ENCODE measurements at places on chromosomes 3 and 15.
A peak's percentile ranks its signal among the peaks of the same experiment; 100 is the strongest.

DNA sequence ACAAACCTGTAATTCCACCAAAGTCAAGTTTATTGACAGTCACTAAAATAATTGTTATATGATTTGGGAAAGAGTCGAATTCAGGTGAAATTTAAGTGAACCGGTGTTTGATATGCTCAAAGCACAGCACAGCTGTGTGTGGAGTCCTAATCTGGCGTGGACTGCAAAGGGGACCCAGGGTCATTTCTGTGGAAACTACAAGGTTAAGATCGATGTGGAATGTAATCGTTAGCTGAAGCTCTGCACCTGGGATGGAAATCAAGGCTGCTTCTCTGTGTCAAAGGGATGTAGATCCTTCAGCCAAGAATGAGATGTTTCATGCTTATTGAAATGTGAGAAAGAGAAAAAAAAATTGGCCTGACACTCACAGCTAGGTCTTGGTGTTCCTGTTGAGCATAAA lies 1.6 kb upstream of the ELP6 start:
- DNase-seq: no peak

GRCh38 chr3:128882719-128883118 lies 3.3 kb downstream of the ACAD9 start:
- no peak for DNase-seq

GRCh38 chr15:50687302-50687902 lies 805 bp upstream of the TRPM7 start:
- DNase-seq: no peak

GRCh38 chr3:71504250-71505036 lies 79.1 kb downstream of the FOXP1 start:
- DNase-seq: peak; percentile 87

DNA sequence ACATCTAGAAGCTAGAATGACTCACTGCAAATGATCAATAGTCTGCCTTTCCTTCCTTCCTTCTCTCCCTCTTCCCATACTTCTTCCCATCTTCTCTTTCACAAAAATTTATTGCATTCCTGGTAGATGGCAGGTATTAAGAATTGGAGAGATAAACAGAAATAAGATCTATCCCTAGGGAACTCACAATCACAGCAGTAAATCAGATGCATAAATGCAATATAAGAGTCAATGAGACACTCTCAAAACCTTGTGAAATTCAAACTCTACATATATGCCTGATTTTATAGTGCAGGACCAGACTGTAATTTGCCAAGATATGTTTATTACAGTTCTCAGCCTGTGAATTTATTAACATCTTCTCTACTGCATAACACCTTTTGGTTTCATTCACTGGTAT lies 78.3 kb upstream of the ARL6 start:
- no peak for DNase-seq

GRCh38 chr15:45107941-45108630 lies 5.9 kb downstream of the DUOX2 start:
- DNase-seq: no peak

- DNase-seq: no peak
Observed at GRCh38 chr3:187046033-187046432, 93.3 kb downstream of the RPL39L start.

DNA sequence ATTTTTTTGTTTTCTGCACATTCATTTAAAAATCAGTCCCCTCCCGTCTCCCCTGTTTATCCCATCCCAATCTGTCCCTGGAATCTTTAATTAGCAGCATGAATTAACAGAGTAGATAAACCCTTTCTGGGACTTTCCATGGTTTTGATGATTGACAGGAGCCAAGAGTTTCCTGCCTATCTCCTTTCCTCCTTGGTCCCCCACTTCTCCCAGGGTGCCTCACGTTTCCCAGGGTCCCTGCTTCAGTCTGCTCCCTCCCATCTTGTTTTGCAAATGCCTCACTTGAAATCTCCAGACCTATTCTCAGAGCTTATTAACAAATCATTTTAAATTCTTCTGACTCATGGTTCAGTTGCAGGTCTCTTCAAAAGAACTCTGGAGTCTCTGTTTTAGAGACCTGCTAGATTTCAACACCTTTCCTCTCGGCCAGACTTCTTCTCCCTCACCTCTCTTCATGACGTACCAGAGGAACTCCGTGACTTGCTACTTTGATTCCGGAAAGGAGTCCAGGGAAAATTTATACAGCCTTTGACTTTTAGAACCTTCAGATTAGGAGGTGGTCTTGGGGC lies 238.5 kb downstream of the ITPR1 start:
- DNase-seq: no peak

GRCh38 chr15:38648121-38648843 lies 83.7 kb upstream of the RASGRP1 start:
- no peak for DNase-seq

GRCh38 chr3:48661501-48662144 lies 1.1 kb downstream of the CELSR3 start:
- DNase-seq: no peak

- DNase-seq: no peak
Observed at GRCh38 chr3:94069194-94069813, 6.4 kb downstream of the NSUN3 start.

DNA sequence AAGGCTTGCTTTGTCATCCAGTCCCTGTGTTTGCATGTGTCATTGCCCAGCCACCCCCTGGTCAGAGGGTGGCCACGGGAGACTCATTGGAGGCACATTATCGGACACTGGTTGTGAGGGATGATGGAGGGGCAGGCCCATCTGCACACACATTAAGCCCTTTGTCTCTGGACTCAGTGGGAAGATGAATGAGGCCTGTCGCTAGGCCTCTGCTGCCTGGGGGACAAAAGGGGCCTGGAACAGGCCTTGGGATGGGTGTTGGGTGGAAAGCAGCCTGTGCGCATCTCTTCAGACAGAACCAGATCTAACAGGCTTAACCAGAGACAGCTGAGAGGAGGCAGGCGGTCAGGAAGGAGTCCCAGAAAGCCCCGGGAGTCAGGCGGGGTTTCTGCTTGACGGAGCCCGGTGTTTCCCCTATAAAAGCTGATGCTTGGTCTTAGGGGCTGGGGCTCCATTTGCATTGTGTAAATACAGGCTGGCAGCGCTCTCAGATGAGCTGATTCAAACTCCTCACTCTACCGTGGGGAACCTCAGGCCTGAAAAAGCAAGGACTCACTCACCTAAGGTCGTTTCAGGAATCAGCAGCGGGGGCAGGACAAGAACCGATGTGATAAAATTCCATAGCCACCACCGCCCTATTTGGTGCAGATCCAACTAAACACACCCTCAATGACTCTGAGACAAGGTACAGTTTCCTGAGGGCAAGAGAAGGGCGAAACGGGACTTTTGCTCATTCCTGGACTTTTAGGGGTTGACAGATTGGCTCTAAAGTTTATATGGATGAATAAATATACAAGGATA lies 17.1 kb upstream of the SKIC8 start:
- DNase-seq: no peak

GRCh38 chr3:9565316-9565715 lies 11.7 kb upstream of the LHFPL4 start:
- no peak for DNase-seq

GRCh38 chr3:25386686-25387255 lies 41.3 kb upstream of the RARB start:
- no peak for DNase-seq

- no peak for DNase-seq
Observed at GRCh38 chr3:157300981-157301663, 135.5 kb upstream of the PTX3 start.

DNA sequence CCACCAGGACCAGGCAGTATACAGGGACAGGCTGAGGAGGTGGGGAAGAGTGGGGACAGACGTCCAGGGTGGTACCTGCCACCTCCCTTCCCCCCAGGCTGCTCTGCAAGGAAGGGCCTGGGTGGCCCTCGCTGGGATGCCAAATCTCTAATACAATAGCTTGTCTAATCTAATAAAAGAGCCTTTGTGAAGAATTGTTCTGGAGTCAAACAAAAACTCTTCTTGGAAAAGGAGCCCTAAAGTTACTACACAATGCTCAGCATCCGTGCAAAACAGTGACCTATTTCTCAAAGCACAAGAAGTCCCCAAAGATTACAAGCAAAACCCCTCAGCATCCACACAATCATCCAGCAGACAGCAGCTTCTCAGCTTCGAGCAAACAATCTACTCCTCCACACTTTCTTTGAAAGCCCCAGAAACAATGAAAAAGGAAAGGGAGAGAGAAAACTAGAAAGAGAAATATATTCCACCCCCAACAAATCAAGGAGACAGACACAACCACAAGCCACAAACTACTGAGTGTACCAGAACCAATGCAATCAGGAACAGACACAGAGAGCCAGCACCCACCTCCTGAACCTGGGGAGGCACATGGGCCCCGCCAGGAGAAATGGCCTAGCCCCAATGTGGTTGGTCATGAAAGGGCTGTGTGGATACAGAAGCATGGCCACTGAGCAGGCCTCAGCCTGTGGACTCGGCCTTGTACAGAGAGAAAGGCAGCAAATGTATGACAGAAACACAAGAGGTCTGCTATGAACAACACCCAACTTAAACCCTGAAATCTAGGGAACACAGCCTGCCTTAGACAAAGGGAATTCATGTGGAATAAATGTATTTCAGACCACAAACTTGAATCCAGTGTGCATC lies 177.1 kb upstream of the CHRNA7 start:
- DNase-seq: no peak

DNA sequence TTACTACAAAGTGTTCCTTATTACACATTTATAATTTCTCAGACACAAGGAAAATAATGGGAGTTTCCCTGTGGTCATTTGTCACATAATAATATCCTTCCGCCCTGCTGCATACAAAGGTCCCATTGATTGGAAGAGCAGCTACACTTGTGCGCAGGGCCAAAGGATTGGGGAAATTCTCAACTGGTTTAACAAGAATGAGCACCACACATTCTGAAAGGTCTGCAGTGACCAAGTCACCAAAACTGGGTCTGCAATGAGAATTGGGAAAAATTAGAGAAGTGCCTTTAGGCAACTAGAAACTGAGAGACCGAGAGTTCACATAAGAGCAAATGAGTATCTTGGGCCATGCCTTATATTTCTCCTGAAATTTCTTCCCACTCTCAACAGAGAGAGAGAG lies 98.2 kb upstream of the NR2F2 start:
- DNase-seq: no peak

DNA sequence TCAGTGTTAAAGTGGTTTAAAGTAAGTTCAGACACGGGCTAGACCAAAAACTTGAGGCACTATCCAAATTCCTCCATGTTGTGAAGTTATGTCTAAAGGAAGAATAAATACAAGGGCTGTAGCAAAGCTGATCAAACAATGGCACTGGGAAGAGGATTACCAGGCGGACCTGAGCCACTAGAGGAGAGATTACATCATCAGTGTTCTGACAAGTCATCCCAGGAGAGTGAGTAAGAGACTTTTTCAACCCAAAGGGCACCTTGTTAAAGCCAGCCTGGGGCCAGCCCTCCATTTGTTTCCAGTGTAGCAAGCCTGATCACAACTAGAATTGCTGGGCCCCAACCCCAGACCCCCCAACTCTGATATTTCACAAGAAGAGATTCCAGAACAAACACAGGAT lies 166.9 kb downstream of the DCLK3 start:
- DNase-seq: no peak

DNA sequence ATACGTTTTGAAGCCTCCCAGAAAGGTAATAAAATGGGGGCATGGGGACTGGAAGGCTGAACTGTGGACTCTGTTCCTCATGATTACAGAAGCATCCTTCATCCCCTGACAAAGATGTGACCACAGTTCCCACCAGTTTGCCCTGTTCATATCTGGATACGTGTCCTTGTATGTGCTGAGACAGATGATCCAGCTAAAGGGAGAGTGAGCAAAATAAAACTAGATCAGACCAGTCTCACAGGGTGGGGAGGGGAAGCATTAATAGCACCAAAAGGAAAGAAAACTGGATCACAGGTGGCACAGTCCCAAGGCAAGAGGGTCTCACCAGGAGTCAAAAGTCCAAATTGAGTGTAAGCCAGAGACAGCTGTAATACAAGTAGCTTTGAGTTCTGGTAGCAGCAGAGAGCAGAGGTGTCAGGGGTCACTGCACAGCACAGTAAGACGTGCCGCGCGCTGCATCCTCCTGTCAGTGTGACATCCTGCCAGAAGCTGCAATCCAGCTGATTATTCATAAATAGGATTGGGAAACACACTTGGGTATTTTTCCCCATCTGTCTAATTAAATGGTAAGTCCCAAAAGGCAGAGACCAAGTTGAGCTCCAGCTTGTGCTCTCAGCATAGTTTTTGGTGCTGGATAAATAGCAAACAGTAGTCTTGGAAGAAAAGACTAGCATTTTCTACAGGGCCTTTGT lies 560.0 kb upstream of the CFAP20DC start:
- DNase-seq: no peak

GRCh38 chr3:51980253-51980652 lies 3.1 kb upstream of the ACY1 start:
- DNase-seq: no peak

GRCh38 chr3:155712008-155712407 lies 32.9 kb downstream of the PLCH1 start:
- no peak for DNase-seq

DNA sequence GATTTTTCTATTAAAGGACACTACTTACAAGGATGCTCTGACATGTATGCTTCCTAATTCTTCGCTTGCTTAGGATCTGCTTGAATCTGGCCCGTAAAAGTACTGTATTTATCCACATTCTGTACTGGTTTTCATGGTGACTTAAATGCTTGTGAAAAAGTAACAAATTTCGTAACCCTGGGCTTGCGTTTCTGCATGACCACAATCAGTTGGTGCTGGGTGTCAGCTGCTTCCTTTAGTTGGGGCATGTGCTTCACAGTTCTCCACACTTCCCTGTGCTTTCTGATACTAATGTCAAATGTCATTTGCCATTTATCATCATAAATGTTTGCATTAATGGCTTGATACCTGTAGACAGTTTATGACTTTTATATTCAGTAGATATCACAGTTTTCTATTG lies 218.4 kb upstream of the MLF1 start:
- DNase-seq: no peak

DNA sequence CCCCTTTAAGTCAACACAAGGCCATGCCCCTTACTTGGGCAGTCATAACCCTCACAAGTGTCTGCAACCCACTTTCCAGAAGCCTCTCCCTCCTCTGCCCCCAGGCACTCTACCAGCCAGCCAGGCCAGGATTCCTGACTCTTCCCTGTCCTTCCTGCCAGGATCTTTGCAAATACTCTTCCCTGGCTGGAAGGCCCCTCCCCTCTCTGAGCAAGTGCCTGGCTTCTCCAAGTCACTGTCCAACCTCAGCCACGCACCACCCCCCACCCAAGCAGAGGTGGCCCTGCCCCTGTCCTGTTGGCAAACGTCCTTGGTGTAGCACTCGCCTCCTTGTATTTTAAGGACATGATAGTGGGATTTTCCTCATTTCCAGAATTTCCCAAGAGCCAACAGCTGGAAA lies 54.7 kb upstream of the USP3 start:
- no peak for DNase-seq
